Right renal cortex interstitium (tissue), 3 donors: ENCODE measurements at places on chromosomes 4 and X.

GRCh38 chr4:20284990-20285389 is 33.3 kb downstream of the SLIT2 start:
- DNase-seq = no peak

DNA sequence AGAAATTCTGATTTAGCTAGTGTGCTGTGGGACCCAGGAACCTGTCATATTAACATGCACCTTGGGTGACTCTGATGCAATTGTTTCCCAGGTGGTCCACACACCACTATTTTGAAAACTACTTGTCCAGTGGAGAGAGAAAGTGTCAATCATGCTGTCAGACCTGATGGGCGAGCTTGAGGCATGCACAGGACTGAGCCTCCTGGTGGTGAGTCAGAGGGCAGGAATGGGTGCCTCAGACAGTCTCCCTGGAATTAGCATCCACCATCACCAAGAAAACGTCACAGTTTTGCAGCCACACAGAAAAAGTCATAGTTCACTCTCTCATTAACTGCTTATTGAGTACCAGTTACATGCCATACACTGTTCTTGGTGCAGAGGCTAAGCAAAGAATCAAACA is 181.8 kb upstream of the MAOA start:
- DNase-seq = no peak

DNA sequence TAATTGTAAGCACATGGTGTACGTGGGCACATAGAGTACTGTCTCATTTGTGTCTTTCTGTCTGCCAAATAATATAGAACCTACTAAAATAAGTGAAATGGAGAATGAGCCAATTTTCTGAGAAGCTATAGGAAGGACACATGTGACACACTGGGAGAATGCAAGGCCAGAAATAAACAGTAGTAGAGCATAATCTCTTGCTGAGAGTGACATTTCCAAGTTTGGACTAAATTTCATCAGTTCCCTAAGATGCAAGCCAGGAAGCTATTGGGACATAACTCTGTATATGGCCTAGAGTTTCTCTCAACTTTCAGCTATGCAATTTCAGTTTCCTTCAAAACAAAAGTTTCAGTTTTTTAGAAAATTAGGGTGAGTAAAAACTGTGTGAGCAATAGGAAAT is 638.7 kb downstream of the PCDH18 start:
- no peak for DNase-seq

DNA sequence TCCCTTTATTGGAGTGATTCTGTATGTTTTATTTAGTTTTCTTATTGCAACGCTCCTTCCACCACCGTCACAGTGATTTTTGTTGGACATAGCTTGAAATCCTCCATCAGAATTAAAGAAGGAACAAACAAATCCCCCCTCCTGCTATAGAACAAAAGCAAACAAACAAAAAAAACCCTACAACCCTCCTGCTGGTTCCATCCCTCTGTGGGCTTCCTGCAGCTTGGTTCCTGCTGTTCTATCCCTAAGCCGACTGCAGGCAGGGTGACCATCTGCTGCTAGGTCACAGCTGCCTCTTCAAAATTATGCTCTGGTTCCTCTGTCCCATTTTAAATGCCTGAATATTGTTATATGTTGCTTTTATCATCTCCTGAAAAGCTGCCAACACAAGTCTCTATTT is 116.8 kb upstream of the AGA start:
- no peak for DNase-seq

- DNase-seq = no peak
Measured at GRCh38 chr4:3201718-3202702, 46.9 kb upstream of the MSANTD1 start.

DNA sequence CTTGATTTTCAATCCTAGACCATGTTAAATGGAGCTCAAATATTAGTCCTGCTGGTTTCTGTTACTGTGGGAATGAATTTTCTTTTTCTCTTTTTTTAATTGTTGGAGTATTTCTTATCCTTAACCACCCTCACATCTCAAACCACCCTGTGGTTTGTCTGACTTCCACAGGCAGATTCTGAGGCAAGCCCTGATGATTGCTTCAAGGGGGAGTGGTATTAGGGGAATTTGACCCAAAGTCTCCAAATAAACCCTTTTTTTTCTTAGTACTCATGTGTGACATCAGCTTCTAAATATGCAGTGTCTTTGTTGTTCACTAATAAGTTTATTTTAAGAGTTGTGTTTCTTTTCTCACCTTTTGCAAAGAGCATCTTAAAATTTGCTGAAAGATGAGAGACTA is 810.3 kb downstream of the IL1RAPL1 start:
- DNase-seq = no peak

DNA sequence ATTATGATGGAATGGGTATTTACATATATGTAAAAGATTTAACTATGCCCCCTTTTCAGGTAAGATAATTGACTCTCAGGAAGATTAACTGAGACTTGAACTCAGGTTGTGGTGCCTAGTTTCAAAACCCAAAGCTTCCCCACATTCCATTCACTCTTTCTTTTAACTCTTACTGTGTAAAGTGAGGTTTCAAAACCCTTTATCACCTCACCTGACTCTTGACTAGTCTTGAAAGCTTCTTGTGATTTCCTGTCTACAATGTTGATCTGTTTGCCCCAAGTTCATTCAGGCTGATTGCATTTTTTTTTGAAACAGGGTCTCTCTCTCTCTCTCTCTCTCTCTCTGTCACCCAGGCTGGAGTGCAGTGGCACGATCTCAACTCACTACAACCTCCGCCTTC is 40.5 kb upstream of the RAPGEF2 start:
- no peak for DNase-seq

- no peak for DNase-seq
Measured at GRCh38 chr4:34534916-34535315, 1709.4 kb downstream of the ARAP2 start.

DNA sequence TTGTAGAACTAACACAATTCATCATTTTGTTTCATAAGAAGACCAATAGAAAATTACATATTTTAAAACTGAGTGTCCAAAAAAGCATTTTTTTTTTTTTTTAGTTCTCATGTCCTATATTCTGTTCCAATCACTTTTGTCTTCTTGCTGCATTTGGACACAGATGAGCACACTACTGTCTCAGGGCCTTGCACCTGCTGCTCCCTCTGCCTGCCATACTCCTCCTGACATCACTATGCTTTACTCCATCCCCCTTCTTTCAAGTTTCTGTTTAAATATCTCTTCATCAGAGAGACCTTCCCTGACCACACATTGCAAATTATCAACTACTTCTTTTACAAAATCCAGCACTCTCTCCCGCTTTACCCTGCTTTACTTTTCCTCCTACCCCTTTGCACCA is 230.7 kb upstream of the GK2 start:
- DNase-seq = no peak

DNA sequence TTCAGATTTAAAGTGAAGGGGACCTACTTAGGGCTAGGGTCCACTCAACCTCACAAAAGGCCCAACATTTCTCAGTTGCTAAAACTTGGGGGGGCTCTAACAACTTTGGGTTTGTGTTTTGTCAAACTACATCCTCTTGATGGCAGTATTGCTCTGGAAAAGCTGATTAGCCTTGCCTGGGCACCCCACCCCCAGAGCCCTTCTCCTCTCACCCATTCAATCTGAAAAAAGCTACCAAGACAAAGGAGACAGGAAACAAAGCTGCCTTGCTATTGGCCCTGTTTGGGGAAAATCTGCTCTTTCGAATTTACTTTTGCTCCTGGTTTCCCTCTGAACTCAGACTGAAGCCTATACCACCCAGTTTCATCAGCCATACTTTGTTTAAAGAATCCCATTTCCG is 195.2 kb upstream of the STK26 start:
- no peak for DNase-seq

DNA sequence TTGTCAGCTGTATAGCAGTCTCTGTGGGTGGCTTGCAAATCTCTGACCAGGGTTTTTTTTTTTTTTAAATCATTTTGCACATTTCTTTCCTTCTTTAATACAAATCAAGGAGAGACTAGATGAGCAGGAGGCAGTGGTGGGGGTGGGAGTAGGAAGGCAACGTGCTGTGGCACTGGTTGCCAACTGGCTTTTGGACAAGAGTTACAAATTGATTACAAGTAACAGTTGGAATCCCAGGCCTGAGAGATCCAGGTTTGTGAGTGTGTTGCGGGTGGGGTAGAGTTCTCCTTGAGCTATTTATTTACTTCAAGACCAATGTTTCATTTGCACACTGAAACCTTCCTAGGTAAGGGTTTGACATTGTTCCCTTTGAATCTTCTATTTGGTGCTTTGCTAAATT is 325.3 kb downstream of the AFF2 start:
- DNase-seq = no peak

DNA sequence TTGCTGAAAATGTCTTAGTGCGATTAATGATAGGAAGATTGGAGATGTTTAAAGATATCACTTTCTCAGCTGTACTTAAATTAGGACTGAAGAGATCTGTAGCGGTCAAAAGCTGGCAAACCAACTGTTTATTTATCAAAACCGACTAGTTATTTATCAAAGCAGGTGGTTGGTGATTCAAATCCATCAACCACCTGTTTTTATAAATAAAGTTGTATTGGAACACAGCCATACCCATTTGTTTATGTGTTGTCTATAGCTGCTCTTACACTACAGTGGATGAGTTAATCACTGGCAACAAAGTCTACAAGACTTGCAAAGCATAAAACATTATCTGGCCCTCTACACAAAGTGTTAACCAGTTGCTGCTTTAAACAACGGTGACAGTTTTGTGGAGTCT is 76.8 kb downstream of the IL15 start:
- no peak for DNase-seq

GRCh38 chr4:181078196-181078595 is 1165.0 kb upstream of the TENM3 start:
- DNase-seq = no peak

DNA sequence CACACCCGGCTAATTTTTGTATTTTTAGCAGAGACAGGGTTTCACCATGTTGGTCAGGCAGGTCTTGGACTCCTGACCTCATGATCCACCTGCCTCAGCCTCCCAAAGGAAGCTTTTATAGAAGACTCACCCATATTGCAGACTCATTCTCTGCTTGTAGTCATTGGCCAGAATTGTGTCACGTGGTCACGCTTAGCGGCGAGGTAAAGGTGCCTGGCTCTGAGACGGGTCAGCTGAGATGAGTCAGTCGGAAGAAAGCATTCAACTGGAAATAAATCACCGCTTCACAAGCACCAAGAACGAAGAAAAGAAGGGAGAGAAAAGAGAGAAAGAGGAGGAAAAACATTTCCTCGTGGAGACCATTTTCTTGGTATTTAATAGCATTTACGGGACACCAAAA is 218.8 kb upstream of the NOCT start:
- DNase-seq = no peak

- DNase-seq = no peak
Measured at GRCh38 chr4:118756429-118756828, 71.2 kb downstream of the METTL14 start.

GRCh38 chr4:170109586-170110284 is 20.0 kb upstream of the AADAT start:
- no peak for DNase-seq

GRCh38 chrX:42869011-42869410 is 91.0 kb upstream of the PPP1R2C start:
- no peak for DNase-seq

- no peak for DNase-seq
Measured at GRCh38 chr4:24322995-24323394, 261.4 kb downstream of the DHX15 start.

GRCh38 chr4:74400395-74400794 is 35.5 kb downstream of the EREG start:
- DNase-seq = no peak

GRCh38 chrX:151448509-151448908 is 51.5 kb downstream of the VMA21 start:
- DNase-seq = no peak

GRCh38 chr4:160136021-160136420 is 1033.1 kb downstream of the RAPGEF2 start:
- no peak for DNase-seq

- no peak for DNase-seq
Measured at GRCh38 chr4:83180431-83180968, 66.0 kb upstream of the PLAC8 start.

- DNase-seq = no peak
Measured at GRCh38 chr4:176413171-176413570, 93.4 kb downstream of the SPCS3 start.

- DNase-seq = no peak
Measured at GRCh38 chrX:130171446-130172126, at the start of gene RAB33A. Gene RAB33A, plus strand, starts transcription at chrX:130171962. Its CDS starts 101 bp downstream, at chrX:130172063.

- no peak for DNase-seq
Measured at GRCh38 chr4:21890231-21890630, 58.3 kb downstream of the KCNIP4 start.

DNA sequence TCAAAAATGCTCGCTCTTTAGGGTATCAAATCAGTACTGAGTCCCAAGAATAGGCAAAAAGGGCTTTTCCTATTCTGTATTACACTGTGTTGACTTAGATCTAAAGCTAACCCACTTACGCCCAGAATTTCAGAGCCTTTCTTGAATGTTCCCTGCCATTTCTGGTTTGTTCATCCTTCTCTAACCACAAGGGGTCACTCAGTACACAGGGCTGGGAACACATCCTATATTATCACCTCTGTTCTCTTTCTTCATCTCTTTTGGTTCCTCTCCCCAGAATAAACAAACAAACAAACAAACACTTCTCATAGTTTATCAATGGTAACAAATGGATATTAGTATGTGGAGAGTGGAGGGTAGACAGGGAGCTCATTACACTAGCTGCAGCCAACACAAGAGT is 25.5 kb upstream of the MORC4 start:
- DNase-seq = peak; percentile 6

GRCh38 chrX:134144231-134144630 is 92.8 kb upstream of the CCDC160 start:
- no peak for DNase-seq

DNA sequence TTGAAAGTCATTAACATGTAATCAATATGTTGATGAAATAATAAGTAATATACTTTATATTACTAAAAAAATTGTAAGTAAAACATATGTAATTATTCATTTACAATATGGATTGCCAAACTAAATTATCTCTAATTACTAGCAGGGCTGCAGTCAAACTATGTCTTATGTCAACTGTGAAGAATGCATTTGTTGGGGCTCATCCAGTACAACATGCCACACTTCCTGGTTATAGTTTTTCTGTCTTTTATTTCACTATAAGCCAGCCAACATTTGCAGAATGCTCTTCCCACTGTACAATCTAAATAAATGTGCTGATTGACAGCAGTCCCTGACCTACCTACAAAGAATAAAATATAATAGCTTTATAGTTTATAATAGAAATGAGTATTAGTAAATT is 975.4 kb upstream of the NDST4 start:
- no peak for DNase-seq

DNA sequence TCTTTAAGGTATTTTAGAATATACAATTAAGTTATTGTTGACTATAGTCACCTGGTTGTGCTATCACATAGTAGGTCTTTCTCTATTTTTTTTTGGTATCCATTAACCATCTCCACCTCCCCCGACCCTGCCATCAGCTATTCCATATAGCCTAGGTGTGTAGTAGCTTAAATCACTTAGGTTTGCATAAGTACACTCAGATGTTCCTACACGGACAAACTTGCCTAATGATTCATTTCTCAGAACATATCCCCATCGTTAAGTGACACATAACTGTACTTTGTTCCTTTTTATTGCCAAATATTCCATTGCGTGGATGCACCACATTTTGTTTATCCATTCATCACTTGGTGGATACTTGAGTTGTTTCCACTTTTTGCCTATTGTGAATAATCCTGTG is 67.9 kb downstream of the SLAIN2 start:
- no peak for DNase-seq

- DNase-seq = peak; percentile 72
Measured at GRCh38 chrX:104136241-104137019, 20.4 kb downstream of the SLC25A53 start.
